ENCODE measurements at places on chromosomes 2 and 18. TPM values are rescaled to one million over a fixed set of nuclear protein-coding genes. Genes with fewer than 3 reads are reported as not detected.

Gene HS6ST1
- 90.1 TPM for total RNA-seq

Gene KIF1A
- 1.6 TPM for total RNA-seq

Gene TMEM182
- 4.9 TPM for total RNA-seq

- no peak for DNase-seq
Observed at GRCh38 chr2:177141866-177142265, 70.7 kb upstream of the HNRNPA3 start.

GRCh38 chr2:121489284-121489683 is 41.4 kb upstream of the RNU4ATAC start:
- DNase-seq: no peak

DNA sequence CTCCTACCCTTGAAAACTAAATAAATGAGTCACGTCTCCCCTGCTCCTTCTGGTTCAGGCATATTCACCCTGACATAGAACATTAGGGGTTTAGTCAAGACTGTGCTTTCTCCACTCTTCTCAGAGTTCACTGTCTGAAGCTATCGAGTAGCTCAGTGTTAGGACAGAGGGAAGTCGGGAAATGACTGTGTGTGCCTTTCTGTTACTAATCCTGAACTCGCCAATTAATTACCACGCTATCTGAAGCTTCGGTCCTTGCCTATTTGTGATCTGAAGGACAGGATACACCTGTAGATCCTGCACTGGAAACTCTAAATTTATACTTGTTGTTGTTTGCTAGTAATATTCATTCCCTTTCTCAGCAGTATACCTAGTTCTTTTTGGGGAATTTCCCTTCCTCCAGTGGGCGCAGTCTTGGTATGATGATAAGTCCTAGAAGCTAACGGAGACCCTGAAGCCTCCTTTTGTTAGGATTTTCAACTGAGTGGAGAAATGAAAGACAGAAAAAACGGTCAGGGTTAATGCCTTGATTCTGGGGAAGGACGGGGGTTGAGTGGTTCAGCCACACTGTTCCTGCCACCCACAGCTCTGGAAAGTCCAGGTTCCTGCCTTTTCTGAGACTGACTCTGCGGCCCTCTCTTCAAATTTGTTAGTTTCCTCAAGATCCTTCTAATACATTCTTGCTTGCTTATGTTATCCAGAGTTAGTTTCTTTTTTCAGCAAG is 218.0 kb downstream of the DLGAP1 start:
- DNase-seq: no peak

Gene ZSWIM2
- not detected for total RNA-seq

Gene DAW1
- total RNA-seq: not detected

GRCh38 chr2:188378371-188378950 is 86.8 kb downstream of the GULP1 start:
- no peak for DNase-seq

DNA sequence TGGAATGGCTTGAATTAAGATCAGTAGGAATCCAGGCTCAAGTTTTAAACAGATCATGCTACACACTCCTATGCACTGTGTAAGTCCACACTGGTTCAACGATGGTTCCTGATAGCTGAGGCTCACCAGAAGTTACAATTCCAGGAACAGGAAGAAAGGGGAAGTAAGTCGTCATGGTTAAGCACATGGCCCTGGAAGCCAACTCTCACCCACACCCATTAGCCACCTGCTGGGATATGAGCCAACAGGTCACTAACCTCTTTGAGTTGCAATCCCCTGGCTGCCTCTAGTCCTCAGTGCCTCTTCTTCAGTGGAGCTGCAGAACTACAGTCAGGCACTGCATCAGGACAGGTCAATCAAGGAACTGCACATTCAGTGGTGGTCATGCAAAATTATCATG is 133.5 kb downstream of the TMEM182 start:
- DNase-seq: no peak

Gene CACNB4
- 1.8 TPM for total RNA-seq

DNA sequence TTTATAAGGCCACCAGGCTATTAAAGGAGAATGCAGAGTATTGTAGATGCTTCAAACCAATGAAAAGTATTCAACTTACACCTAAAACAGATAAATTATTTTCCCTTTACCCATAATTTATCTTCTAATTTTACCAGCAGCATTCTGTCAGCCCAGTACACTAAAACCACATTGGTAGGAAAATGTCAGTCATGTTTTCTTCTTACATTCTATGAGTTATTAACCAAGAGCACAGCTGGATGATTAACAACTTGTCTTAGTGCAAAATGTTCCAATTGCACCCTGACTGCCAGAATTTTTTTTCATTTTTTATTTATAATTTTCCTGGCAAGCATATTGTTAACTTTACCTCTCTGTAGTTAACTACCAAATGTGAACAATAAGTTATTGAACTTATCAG is 79.0 kb upstream of the WDR75 start:
- DNase-seq: no peak

- DNase-seq: no peak
Observed at GRCh38 chr2:3598912-3599854, 4.3 kb downstream of the COLEC11 start.

DNA sequence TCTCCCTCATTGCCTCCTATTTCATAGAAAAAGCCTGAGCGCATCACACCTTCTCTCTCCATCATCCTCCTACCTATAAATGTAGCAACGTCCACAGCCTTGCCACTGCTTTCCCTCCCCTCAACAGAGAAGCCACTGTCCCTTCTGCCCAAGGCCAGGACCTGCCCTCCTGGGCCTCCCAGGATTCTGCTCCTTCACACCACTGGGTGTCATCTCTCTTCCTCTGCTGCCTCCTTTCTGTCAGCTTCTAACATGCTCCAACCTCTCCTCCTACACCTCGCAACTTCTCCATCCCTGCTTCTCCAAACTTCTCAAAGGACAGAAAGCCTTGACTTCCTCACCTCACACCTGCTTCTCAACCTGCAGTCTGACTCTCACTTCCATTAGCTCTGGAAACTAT is 21.2 kb upstream of the ME2 start:
- no peak for DNase-seq

DNA sequence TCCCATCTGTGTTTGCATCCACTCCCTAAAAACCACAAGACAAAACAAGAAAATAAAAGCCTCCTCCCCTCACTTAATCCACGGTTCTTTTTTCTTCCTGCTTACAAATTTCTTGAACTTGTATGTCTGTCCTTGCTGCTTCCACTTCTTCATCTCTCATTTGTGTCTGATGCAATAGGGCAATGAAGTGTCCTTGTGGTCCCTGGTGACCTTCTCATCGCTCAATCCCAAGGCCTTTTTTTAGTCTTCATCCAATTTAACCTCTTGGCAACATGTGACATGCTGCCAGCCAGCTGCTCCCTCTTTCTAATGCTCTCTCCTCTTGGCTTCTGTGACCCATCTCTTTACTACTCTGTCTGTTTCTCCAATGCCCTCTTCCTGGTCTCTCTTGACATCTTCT is 87.6 kb downstream of the SEMA4F start:
- DNase-seq: no peak

Gene KIF3C
- 10.1 TPM for total RNA-seq

Gene TUBB8B
- not detected for total RNA-seq

- DNase-seq: no peak
Observed at GRCh38 chr2:217277646-217278398, 418.0 kb upstream of the TNP1 start.

GRCh38 chr2:220104871-220105351 is 477.5 kb downstream of the SLC4A3 start:
- DNase-seq: no peak

DNA sequence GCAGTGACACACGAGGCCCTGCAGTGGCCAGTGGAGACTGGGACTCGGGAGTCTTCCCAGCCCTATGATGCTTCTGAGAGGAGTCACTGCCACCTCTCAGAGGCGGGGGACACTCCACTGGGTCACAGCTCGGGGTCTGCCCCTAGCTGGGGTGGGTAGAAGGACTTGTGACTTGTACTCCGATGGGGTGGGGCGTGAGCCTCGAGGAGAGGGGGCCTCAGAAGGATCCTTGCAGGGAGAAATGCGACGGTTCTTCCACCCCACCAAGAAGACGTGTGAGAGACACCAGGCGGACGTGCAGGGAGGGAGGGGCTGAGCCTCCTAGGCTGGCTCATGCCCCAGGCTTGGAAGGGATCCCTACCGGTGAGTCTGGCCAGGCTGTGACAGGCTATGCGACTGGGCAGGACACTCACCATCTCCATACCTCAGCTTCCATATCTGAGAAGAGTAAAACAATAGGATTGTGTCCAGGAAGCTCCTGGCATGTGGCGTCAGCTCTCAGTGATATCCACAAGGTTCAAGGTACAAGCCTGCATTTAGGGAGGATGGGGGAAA is 11.1 kb upstream of the OTOS start:
- DNase-seq: no peak

Gene DNER
- total RNA-seq: 0.43 TPM

- DNase-seq: no peak
Observed at GRCh38 chr2:171482308-171482707, 40.0 kb upstream of the CYBRD1 start.

- no peak for DNase-seq
Observed at GRCh38 chr18:36153771-36154170, 24.1 kb downstream of the ELP2 start.

DNA sequence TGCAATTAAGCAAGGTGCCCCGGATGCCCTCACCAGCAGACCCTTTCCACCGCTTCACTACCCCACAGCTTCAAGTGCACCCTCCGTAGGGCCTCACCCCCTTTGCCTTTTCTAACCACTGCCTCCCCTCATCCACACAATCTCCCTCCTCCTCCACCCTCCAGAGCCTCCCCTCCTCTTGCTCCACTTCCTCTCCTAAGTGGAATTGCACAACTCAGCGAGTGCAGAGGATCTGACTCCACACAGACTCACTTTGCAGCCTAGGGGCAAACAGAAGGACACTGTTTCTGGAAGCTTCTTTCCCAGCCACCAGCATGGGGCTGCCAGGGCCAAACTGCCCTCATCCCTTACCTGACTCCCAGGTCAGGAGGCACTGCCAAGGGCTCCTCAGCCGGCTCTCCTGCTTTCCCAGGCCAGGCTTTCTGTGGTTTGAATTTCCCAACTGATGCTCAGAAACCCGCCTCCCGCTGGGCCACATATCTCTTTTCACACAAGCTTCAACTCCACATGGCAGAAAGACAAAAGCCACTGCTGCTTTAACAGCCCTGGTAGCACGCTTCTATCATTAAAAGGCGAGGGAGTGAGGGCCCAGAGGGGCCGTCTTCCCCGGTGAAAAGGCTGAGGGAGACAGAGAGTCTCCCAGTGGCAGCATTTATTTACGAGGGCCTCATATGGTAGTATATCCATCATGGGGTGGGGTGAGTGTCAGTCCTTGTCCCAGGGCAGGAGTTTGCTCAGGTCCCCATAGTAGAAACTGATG is 74.7 kb upstream of the MGAT4A start:
- DNase-seq: no peak

Gene PPIL3
- 38.4 TPM for total RNA-seq

DNA sequence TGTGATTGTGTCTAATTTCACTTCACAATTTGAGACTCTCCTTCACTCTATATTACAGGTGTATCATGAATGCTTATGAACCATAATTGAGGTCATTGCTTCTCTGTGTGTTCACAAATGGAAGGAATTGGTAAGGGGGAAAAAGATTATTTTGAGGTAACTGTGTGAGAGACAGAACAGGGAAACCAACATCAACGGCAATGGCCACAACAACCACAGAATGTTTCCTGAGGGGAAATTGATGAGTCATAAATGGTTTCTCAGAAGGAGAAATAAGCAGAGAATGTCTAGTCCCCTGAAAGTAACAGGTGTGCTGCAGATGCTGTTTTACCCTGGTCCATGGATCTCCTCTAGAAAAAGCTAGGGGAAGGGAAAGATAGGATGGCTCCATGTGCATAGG is 361.2 kb upstream of the GALNT5 start:
- DNase-seq: no peak

DNA sequence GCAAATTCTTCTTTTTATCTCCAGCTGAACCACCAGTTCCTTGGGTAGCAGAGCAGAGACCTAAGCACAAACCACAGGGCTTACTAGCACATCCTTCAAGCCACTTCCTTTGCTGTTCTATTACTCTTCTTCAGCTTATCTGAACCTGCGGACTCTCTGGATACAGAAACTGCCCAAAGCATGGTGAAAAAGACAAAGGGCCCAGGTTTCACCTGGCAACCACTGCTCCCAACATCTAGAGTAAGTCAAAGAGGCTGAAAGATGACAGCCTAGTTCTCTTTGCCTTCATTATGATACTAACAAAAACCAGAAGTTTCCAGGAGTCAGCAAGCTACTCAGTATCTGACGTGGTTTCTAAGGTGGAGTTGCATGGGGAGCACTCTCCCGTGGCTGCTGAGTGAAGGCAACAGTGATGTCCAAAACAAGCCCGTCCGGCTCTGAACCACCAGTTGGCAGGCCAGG is 43.4 kb downstream of the KANSL3 start:
- no peak for DNase-seq

- no peak for DNase-seq
Observed at GRCh38 chr2:130388221-130388907, 32.5 kb downstream of the PTPN18 start.

All from mucosa of gallbladder (tissue), 1 donor.